GM04504 (cell line): ENCODE measurements at places on chromosomes 2 and 18.
A peak's percentile ranks its signal among the peaks of the same experiment; 100 is the strongest.

GRCh38 chr2:9095690-9096089, 92.2 kb upstream of the MBOAT2 start:
- DNase-seq = no peak

GRCh38 chr2:41151746-41152145, 699.9 kb upstream of the SLC8A1 start:
- DNase-seq = no peak

DNA sequence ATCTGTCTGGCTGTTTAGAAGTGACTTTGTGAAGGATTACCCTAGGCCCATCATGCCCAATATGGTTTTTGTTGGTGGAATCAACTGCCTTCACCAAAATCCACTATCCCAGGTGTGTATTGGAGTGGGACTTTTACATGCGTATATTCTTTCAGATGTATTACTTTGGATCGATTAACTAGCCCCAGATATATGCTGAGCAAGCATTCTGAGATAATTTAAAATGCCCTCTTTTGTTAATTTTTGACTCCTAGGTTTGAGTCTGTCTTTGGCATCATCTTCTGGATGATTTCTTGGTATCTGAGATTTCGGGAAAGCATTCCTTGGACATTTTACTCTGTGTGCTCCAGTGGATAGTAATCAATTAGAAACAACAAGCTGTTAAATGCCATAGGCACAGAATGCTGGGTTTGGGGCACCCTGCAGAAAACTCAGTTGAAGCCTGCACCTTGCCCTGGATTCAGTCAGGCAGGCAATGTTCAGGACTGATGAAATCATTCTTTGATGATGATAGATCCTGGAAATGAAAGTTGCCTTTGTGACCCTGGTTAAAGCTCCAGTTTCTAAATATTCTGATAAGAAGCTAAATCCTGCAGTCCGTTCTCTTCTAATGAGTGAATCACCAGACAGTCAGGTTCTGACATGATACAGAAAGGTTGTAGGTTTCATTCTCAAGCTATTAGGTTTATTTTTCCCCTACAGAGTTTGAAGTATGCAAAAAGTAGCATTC, 1.1 kb downstream of the UGT1A1 start:
- DNase-seq = no peak

DNA sequence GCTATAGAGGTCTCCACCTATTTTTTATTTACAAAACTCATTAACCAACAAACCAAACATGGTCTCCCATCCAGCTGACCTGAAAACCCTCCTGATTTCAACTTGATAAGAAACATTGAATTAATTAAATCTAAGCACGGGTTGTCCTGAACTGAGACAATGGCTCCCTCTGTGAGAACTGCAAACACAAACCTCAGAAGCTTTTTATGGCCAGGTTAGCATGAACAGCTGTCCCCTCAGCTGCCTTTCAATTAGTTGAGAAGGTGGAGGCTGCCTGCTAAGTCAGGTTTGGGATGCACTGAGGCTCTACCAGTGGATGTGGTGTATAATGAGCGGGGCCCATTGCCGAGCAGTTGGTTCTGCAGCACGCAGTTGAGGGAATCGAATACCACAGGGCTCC, 258.5 kb upstream of the DDX18 start:
- no peak for DNase-seq

GRCh38 chr18:30852980-30853379, 189.6 kb downstream of the DSC3 start:
- DNase-seq = no peak

DNA sequence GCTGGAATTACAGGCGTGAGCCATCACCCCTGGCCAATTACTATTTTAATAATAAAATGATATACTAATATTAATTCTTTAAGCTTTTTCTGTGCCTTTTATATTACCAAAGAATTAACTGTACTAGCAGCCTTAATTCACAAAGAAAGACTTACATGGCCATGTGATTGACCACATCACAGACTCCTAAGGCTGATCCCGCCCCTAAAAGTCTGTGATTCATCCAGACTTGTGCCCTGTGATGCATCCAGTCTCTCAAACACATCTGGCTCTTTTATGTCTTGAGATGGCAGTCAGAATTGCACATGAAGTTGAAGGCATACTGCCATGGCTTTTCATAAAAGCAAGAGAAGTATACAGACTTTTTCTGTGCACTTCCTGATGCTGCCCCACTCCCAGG, 91.7 kb downstream of the DTNA start:
- peak; percentile 40 for DNase-seq

GRCh38 chr2:26011609-26011989, 22.3 kb upstream of the RAB10 start:
- DNase-seq = no peak

DNA sequence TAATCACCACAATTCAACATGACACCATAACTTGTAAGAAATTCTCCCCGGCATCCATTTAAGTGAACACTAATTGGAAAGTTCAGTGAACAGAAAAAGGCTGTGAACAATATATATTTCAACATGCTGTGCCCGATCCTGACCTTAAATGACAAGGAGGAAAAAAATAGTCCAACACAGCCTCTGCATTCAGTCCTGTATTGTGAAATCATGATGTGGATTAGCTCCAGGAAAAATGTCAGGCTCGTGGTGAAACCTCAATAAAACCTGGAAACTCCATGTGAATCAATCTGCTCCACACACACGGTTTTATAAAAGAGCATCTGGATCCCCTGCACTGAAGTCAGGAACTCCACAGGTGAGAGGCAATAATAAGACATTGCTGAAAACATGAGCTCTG, 145.4 kb upstream of the SPOPL start:
- peak; percentile 64 for DNase-seq

- peak; percentile 76 for DNase-seq
Measured at GRCh38 chr2:1707771-1708418, 36.4 kb downstream of the PXDN start.

DNA sequence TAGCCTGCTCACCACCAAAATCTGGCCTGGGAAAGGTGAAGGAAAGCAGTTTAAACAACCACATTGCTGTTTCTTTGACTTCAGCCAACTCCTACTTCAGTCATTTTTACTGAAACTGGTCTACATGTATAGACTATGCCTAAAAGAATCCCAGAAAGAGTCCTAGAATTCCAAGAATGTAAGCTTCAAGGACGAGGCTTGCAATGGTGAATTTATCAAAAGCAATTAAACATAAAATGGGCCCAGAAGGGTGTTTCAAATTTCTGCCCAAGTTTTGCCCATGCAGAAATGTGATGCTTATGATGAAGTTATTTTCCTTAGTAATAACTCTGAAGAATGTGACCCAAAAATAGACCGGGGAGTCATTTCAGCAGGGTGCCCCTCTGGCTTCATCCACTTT, 16.6 kb downstream of the EN1 start:
- DNase-seq = no peak

- peak; percentile 17 for DNase-seq
Measured at GRCh38 chr2:3423492-3424170, 44.1 kb downstream of the TRAPPC12 start.

- DNase-seq = no peak
Measured at GRCh38 chr2:216615298-216616082, 17.7 kb upstream of the IGFBP2 start.

DNA sequence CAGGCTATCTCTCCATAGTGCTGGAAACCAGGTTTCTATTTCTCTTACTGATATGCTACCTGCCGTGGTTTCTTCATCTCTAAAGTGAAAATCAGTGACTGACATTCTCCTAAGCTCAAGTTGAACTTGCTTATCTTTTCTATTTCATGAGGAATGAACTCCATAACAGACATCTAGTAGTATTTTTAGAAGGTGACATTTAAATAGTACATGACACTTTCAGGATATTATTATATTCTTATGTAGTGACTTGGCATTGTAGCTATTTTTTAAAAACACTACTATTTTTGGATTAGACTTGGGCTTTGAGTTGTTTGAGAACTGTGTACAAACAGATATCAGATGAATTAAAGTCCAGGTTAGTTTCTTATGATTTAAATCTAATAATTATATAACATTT, 1381.8 kb downstream of the DSC3 start:
- DNase-seq = no peak

DNA sequence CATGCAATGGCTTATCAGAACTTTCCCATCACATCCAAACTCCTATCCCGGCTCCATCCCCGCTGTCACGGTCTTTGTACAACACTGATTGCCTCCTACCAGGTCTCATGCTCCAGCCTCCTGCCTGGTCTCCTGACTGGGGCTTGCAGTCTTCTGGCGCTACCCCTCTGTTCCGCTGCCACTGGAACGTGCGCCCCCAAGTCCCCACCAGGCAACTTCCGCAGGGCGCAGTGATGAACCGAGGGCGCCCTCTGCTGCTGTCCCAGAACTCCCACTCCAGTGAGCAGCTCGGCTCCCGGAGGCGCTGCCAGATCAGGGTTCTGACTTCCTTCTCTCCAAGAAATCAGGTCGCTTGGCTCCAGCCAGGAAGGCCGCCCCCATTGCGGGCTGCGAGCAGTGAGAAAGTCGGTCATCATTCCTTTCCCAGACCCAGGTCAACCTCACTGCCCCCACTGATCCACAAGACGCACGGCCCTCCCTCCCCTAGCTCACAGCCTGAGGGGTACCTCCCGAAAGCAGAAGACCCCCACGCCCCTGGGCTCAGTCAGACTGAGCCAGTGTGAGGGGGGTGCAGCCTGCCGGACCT, 43.9 kb upstream of the RAB11FIP5 start:
- DNase-seq = no peak

DNA sequence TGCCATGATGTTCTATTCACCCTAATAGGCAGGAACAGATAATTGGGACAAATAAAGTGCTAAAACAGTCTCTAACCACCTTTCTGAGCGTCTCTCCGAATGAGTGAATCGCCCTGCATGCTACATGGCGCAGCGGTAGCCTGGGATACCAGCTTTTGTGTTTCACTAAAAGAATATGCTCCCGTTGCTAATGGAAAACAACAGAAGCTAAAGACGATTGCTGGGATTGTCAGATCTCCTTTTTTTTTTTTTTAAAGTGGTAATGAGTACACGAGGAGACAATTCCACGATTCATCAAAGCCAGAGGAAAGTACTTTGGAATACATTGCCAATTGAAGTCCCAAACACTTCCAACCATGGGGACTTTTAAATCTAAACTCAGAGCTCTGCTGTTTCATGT, 1815.3 kb upstream of the CELF4 start:
- no peak for DNase-seq

- no peak for DNase-seq
Measured at GRCh38 chr2:168635065-168635577, 167.3 kb upstream of the NOSTRIN start.

GRCh38 chr2:182634386-182634785, 81.7 kb upstream of the DNAJC10 start:
- no peak for DNase-seq

DNA sequence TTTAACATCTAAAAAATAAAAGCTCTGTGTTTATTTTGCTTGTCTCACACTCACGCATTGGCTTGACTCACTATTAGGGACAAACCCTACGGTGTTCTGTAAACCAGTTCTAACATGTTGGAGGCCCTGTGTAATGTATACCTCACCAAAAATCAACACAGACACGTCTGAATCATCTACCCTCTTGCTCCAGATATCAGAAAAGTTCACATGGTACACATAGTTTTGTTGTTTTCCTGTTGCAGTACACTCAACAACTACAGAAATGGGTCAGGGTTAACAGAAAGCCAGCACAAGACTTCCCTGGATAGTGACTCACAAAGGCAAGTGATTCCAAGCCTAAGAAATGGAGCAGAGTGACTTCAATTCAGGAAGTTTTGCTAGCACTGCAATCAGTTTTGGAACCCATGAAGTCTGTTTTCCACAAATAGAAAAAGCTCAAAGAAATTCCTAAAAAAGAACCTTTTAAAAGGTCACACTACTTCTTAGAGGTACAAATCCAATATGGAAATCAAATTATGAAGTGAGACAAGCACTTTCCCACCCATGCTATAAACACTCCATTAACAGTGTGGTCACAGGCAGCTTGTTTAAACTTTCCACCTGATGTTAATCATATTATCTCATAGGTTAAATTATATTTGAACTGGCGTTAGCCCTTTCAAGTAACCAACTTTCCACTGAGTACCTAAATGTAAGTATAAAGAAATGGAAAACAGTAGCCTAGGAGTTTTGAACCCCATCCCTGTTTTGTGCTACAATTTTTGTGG, 87.4 kb downstream of the GAREM1 start:
- no peak for DNase-seq

DNA sequence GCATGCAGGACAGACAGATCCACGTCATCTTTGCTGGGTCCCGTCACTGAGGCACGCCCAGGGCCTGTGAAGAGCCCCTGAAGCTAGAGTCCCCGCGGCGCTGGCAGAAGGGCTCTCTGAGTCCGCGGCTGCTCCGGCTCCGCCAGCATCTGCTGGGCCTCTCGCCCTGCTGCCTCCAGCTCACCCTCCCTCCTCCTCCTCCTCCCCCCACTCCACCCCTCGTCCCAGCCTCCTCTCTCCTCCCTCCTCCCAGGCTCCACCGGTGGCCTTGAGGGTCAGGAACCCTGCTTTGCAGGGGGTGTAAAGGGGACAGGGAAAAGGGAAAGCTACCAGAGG, at the start of gene TNS1:
Gene TNS1, minus strand, starts transcription at position 151 of the 336 bp plus-strand sequence. Its CDS starts 123 bp downstream, at position 28.
- DNase-seq = no peak

DNA sequence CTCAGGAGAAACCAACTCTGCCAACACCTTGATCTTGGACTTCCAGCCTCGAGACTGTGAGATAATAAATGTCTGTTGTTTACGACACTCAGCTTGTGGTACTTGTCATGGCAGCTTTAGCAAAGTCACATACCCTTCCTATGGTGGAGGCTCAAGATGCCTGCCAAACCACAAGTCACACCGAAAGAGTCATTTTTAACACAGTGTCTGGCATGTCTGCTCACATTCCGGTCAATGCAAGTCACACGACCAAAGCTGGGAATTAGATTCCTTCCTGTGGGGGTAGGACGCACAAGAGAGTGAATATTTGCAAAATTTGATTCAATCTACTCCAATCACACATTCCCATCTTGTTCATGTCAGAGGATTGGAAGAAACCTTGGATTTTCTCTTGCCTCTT, 24.6 kb downstream of the KCNE4 start:
- DNase-seq = peak; percentile 65

- no peak for DNase-seq
Measured at GRCh38 chr2:111062417-111062816, 58.3 kb upstream of the BCL2L11 start.

- DNase-seq = no peak
Measured at GRCh38 chr2:241570961-241571581, 12.5 kb downstream of the BOK start.

DNA sequence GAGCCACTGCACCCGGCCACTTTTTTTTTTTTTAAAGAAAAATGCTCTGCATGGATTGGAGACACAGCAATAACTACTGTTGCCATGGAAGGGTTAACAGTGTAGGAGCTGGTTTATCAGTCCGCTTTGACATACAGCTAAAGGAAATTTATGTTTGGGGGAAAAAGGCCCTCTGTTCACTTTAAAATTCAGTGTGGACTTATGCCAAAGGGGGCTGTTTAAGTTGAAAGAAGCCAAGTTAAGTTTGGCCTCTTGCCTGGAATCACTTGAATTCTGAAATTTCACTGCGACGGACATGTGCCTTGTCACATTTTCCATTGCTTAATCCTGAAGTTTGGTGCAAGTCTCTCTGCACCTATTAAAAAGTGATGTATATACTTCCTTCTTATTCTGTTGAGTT, 3.1 kb downstream of the KCNE4 start:
- DNase-seq = no peak
